ENCODE measurements at places on chromosomes 16 and 17. TPM values are rescaled to one million over a fixed set of nuclear protein-coding genes. Genes with fewer than 3 reads are reported as not detected.

Gene MT1F
- total RNA-seq = not detected

Gene RCVRN
- total RNA-seq = not detected

Gene SHCBP1
- total RNA-seq = 0.82 TPM

Gene CHD9NB
- total RNA-seq = 1.1 TPM

Gene CTNS
- total RNA-seq = 18.7 TPM

Measured in pericardium fibroblast (primary cell).